AML-193 (cell line): ENCODE measurements at places on chromosomes 5 and 9.

GRCh38 chr5:68942169-68942568, 151.6 kb upstream of the SLC30A5 start:
- no peak for DNase-seq

- DNase-seq = no peak
Observed at GRCh38 chr9:133948131-133948530, 44.0 kb downstream of the VAV2 start.

DNA sequence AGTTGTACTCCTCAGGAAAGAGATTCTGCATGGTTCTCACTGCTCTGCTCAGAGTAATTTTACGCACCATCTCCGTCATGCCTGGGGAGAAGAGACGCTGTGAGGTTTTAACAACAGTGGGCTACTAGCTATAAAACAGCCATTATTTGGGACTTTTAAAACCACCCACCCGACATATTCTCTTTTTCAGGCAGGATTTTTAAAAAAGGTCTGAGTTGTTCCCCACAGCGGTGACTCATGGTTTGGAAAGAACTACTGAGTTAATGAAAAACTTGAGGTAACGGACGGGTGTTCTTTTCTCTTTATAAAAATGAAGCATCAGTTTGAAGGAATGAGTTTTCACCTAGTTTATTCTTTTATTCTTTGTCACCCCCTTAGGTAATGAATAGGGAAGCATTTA, 61.3 kb downstream of the TTLL11 start:
- DNase-seq = no peak

DNA sequence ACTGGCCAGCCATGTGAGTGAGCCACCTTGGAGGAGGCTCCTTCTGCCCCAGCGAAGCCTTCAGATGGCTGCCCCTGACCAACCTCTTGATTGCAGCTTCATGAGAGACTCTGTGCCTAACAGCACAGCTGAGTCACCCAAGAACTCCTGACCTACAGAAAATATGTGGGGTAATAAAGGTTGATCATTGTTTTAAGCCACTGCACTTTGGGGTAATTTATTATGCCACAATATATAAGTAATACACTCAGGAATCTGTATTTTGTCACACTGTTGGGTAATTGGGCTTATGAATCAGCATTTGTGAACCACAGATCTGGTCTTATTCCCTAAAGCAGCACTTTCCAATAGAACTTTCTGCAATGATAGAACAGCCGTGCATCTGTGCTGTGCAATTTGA, 24.4 kb upstream of the VDAC1 start:
- no peak for DNase-seq

DNA sequence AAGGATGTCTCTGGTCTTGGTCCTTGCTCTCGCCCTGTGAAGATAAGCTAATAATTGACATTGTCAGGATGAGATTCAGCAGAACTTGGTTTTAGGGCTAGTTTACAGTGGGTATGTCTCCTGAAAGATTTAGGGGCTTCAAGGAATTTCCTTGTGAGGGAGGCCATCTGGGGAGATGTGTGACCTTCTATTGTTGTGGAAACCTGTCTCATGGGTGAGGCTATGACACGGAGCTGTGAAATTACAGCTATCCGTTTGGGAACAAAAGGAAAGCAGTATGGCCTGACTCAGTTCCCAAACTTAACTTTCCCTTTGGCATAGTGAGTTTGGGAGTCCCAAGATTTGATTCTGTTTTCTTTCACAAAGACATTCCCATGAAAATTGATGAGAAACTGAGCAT, 142.0 kb downstream of the PARP8 start:
- no peak for DNase-seq

GRCh38 chr5:138755084-138755748, 2.0 kb downstream of the CTNNA1 start:
- no peak for DNase-seq

DNA sequence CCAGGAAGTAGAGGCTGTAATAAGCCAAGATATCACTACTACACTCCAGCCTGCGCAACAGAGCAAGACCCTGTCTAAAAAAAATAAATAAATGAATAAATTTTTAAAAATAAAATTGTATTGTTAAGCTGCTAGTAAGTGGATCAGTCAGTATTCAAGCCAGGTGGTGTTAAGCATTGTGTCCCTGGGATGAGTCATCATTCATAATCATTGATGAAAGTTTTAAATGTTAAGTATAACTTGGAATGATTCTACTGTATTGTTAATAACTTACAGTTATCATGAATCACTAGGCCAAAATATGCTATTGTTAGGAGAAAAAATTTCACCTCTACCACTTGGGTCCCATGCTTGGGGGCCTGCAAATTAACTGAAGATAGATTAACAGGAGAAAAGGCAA, 38.2 kb downstream of the MED10 start:
- DNase-seq = no peak

GRCh38 chr5:10559871-10560270, 4.0 kb upstream of the ANKRD33B start:
- DNase-seq = no peak

DNA sequence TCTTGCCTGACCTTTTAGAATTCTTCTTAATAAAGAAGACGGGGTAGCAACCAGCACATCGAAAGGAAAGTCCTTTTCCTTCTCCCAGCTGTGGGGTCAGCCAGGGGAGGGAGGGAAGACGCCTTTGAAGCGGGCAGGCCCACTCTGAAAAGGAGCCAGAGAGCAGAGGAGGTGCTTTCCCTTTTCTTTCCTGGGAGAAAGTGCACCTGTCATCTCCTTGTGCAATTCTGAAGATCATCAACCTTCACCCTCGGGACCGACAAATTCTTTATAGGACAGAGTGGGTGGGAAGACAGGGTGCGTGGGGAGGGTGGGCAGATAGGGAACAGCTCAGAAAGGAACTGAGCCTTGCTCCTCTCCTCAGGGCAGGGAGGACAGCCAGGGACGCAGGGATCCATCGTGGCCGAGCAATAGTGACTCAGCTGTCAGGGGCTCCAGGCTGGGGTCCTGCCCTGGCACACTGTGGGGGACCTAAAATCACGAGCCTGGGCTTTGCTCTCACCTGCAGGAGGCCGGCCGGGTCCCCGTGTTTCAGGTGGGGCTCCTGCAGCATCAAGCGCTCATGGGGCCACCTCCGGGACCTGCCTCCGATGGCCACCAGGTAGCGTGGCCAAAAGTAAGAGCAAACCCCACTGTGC, 141.0 kb downstream of the OLFM1 start:
- no peak for DNase-seq

GRCh38 chr9:4670591-4670990, 4.3 kb upstream of the SPATA6L start:
- DNase-seq = peak; percentile 40

GRCh38 chr5:141330299-141331080, at the start of gene PCDHGA1:
Gene PCDHGA1 (plus strand): TSS chr5:141330514.
- peak; percentile 19 for DNase-seq

DNA sequence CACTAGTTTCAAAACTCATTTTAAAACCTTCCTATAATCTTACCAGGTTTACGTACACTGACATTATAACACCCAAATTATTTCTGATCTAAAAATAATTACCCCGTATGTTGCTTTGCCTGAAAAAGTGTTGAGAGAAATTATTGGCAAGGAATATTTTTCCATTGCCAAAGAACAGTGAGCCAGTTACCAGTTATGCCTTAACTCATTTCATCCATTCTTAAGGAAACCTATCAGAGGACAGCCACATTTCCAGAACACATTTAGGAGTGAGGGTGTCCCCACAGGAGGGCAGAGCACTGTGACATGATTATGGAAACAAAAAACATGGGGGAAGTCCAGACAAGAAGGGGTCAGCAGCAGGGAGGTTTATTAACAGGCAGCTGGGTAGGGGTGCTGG, 52.2 kb downstream of the GABBR2 start:
- DNase-seq = no peak

DNA sequence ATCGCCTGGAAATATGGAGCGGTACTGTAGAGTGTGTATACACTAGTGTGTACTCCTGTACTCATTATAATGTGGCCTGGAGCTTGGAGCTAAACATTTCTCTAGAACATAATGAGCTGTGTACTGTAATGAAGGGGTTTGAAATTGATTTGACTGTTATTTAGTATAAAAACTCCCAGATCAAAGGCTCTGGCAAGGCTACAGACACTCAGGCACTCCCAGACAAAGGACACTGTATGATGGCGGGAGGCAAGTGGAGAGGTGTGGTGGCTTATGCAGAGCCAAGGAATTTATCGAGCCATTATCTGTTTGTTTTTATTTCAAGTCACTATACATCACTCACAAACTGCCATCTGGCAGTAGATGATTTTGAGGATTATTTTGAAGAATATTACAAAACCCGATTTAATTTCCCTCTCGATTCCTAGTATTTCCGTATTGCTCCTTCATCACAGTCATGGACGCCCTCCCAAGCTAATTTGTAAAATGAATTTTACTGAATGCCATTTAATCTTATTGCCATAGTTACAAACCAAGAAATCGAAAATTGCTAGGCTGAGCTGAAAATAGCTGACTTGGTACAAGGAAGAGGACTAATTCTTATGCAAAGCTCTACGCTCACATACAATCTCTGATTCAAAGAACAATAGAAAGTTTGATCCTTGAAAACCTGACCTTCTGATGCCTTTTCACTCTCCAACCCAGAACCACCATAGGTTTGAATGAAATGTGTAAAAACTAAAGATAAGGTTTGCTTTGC, 240.2 kb upstream of the SEMA6A start:
- DNase-seq = no peak

GRCh38 chr9:120646948-120647347, 67.0 kb upstream of the CDK5RAP2 start:
- no peak for DNase-seq

DNA sequence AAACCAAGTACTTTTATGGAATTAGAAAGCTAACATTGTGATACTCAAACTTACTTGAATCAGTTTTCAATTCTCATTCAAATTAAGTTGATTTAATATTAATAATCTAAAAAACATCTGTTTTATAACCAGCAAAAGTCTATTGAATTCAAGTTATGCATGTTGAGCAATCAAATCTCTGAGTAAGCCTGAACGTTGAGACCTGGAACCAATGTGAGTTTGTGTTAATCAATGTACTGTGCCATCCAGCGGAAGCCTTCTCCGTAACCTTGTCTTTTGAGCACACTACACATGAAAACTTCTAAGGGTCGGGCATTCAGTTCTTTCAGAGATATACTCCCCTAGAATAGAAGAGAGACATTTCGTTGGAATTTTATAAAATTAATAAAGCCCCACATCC, 25.9 kb downstream of the SAR1B start:
- no peak for DNase-seq

DNA sequence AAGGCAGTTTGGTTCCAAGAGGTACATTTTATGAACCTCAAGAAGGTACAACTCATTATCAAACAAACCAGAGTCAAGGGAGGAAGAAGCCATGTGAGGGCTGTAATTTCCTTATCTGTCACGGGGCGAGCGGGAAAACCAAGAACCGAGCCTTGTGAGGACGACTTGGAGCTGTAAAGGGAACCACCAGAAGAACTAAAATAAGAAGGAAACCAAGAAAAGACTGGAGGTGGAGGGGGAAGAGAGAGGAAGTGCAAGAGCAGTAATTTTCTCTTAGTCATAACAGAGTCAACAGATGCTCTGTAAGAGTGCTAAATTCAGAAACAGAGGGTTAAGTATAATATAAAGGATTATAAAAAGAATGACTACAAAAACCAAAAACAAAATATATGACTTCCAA, 127.1 kb downstream of the DIRAS2 start:
- no peak for DNase-seq

GRCh38 chr9:73200694-73201452, 49.2 kb downstream of the ANXA1 start:
- DNase-seq = peak; percentile 36
